Lung microvascular endothelial cell (primary cell): ENCODE measurements at places on chromosomes 5 and 9.

DNA sequence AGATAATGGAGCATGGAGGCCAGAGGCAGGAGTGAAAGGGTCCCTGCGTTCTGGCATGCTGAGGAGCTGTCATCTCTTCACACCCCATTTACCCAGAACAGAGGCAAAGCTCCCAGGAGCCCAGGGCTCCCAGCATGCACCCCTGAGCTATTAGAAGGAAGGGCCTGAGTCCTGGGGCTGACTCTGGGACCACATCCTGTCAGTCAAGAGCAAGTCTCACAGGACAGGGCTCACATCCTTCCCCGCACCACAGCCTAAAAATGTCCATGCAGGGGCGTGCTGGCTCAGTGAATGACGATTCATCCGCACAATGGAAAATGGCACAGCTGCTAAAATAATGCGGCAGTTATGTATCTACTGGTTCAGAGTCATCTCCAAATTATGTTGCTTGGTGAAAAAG, 31.4 kb downstream of the CAMK2A start:
- no peak for DNase-seq

- DNase-seq = no peak
Measured at GRCh38 chr5:142913728-142914338, 143.7 kb downstream of the ARHGAP26 start.

DNA sequence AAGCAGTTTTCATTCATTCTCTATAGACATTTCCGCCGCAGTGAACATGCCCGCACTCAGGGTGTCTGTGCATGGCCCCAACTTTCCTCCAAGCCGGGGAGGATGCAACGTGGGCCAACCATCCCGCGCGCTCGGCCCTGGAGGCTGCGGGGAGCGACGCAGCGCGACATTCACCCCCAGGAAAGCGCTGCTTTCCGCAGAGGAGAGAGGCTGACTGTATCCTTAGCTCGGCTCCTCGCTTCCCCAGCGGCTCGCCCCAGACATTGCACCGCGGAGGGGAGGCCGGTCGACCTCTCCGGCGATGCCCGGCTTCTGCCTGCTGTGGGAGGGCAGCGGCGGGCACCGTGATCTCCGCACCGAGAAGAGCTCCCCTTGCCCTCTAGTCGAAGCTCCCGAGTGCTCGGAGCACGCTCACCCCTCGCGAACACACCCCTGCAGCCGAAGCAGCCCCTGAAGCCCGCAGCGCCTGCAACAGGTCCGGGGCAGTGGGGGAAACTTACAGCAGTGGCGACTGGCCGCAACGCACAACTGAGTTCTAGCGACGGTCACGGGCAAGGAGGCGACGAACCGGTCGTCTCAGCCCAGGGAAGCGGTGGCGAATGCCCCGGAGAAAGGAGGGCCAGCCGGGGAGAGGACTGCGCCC, 600 bp downstream of the ENC1 start:
- DNase-seq = peak; percentile 52

GRCh38 chr5:60903356-60903755, 41.5 kb downstream of the ERCC8 start:
- no peak for DNase-seq
